ENCODE measurements at places on chromosomes 4 and X.

DNA sequence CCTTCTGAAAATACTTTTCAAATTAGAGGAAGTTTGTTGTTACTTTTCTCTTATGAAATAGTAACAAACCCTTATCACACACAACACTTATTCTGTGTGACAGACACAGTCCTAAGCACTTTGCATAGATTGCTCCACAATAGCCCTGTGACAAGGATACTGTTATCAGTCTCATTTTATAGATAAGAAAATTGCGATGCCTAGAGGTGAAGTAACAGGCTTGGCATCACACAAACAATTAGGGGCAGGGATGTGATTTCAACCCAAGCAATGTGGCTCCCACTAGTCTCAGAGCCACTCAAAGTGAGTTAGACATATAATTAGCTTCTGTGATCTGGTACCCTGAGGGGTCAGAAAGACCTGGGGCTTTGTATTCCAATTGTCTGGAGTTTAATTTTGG lies 339.9 kb downstream of the FBXO8 start:
- DNase-seq = no peak

GRCh38 chr4:14837860-14838259 lies 164.4 kb upstream of the CPEB2 start:
- DNase-seq = no peak

- no peak for DNase-seq
Measured at GRCh38 chr4:108113229-108113628, 55.5 kb downstream of the LEF1 start.

- no peak for DNase-seq
Measured at GRCh38 chrX:1323315-1323714, 13.3 kb upstream of the IL3RA start.

DNA sequence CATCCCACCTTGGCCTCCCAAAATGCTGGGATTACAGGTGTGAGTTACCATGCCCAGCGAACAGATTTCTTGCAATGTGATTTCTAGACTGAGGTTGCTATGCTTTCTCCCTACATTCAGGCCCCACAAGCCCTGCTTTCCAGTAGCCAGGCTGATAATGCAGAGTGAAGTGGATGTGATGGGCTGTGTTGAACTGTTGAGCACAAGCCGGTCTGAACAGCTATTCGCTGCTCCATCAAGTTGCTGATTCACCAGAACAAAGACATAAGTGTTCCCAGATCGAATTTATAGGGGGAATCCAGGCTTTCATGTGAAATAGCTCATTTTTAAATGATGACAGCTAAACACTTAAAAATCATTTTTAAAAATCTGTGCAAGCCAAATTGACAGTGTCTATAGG lies 8.0 kb downstream of the NIPAL1 start:
- DNase-seq = no peak

GRCh38 chr4:2828758-2829181 lies 14.9 kb upstream of the ADD1 start:
- no peak for DNase-seq

DNA sequence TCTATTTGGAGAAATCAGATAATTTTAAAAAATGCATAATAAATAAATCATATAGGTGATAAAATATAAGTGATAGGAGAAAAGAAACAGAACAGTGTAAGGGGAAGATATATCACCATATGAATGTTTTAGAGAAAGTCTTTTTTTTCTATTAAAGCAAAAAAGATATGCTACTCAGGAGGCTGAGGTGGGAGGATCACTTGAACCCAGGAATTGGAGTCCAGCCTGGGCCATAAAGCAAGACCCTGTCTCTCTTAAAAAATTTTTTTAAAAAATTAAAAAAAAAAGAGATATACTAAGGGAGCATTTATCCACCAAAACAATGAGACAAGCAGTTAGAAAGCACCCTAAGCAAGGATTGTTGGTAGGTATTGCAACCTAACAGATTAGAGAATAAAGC lies 6.1 kb downstream of the TMEM156 start:
- DNase-seq = no peak

DNA sequence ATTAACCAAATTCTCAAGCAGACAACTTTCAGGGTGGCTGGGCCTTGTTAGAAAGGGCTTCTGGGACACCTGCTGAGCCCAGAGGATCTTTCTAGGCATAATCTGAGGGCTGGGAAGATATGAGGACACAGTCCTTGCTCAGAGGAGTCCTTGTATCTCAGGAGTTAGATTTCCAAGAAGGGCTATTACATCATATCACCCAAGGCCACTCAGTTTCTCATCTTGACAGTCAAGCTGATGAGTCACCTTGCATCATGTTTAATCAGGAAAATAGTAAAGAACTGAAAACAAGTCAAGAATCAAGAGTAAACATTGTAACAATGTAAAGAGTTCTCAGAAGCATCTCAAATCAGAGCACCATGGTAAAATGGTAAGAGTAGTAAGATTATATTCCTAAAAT lies 4.0 kb downstream of the PCYT1B start:
- no peak for DNase-seq

DNA sequence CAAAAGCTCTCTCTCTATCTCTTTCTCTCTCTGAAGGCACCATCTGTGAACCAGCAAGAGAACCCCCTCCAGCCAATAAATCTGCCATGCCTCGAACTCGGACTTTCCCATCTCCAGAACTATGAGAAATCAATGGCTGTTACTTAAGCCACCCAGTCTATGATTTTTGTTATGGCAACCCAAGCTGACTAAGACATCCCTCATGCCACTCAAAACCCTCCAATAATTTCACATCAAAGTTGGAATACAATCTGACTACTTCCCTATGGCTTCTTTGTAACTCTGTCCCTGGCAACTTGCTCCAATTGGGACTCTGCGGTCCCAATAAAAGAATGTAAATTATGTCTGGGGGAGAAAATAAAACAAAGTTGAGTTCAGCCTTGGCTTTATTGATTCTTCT lies 265.7 kb downstream of the SHOX start:
- DNase-seq = no peak

DNA sequence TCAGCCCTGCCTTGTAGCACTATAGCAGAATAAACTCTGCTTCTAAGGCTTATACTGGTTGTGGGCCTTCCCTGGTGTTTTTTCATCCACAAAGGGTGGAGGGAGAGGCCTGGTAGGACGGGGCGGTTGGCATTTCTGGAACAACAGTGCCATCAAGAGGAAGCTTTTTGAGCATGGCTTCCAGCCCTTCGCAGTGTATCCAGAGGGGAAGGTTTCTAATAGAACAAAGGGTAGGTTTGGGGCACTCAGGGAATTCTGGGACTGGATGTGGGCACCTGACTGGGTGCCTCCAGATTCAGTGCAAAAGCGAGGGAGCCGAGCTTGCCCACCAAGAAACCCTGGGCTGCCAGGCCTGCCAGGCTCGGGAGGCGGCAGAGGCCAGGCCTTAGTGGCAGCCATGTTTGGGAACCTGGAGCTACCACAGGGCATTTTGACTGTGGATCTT lies 229.6 kb upstream of the AGTR2 start:
- peak; percentile 59 for DNase-seq

DNA sequence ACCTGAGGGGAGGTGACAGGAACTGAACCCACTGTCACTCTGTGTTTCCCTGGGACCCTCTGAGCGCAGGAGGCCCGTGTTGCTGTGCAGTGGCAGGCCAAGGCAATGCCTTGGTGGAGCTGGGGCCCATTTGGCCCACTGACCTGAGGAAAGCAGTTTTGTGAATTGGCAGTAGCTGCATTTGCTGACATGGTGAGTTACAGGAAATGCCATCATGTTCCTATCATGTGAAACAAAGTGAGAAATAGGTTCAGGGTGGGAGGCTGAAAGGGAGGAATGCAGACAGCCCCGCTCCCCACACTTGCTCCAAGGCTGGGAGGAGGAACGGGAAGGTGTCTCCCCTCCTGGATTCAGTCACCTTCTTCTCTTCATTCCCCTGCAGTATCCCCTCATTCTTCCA lies 146.1 kb downstream of the PTTG2 start:
- no peak for DNase-seq

GRCh38 chr4:23388255-23388654 lies 501.6 kb downstream of the PPARGC1A start:
- DNase-seq = no peak

- DNase-seq = peak; percentile 72
Measured at GRCh38 chr4:75037252-75037651, 104.3 kb downstream of the PARM1 start.

DNA sequence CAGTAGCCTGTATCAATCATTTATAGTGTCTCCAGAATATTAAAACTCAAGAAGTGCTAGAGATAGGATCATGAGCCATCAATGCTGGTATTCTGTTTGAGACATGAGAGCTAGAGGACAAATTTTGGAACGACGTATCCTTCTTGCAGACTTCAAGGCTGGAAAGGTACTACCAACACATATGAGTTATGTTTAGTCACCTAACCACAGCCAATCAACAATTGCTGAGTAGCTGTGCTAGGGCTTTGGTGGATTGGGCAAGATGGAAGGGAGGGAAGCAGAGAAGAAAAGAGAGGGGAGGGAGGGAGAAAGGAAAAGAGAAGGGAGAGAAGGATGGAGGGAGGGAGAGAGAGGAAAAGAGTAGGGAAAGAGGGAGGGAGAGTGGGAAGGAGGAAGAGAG lies 21.6 kb upstream of the RAI2 start:
- DNase-seq = no peak

DNA sequence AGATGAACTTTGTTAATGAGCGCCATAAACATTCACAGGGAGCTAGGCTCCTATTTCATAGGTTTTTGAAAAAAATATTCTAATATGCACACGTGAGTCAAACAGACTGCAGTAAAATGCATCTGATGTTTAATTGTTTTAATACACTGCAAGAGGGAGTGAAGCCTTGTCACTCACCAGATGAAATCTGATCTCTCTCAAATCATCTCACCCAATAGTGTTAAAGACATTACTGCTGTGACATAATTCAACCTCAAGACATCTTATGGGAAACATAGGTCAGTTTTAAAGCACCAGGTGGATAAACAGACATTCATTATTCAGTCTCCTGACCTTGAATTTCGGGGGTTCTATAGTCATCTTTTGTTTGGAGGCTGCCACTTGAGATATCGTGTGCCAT lies 148.3 kb downstream of the MAML3 start:
- DNase-seq = peak; percentile 87

GRCh38 chr4:109186458-109186945 lies 116.0 kb downstream of the COL25A1 start:
- no peak for DNase-seq

DNA sequence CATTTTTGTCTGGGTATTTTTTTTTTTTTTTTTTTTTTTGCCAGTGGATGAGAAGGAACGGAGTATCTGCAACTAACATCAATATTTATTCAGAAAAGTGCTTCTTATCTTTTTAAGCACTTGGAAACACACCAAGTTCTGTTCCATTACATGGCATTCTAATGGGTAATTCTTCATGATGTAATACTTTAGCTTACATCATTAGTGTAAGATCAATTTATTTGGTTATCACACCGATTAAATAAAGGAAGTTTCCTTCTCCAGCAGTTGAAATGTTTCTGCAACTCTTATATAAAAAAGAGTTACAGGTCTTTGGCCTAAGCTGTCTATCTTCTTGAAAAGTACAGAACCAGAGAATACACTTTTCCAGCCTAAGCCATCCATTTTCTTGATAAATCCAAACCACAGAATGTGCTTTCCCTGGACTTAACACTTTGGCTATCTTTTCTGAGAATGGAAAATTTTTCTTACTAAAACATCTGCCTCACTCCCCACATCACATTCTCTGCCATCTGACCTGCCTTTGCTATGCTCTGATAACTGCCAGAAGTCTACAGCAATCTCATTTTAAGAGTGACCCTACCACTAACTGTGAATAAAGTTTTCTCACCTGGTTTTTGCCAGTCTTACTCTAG lies 191.9 kb upstream of the MAB21L2 start:
- no peak for DNase-seq

DNA sequence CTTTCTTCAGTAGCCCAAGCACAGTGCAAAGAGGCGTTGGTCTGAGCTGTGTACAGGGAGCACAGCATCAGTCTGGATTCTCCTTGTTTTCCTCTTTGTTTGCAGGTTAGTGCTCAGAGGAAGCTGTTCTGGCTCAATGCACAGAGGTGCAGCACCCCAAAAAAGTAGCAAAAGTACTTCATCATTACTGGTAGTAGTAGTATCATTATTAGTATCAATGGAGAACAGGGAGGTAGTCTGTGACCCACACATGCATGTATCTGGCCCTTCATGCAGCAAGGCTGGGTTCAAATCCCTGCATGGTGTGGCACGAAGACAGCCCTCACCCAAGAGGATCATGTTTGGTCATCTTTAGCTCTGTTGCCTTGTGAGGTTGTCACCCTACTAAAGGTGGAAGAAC lies 68.7 kb downstream of the CXXC4 start:
- no peak for DNase-seq

DNA sequence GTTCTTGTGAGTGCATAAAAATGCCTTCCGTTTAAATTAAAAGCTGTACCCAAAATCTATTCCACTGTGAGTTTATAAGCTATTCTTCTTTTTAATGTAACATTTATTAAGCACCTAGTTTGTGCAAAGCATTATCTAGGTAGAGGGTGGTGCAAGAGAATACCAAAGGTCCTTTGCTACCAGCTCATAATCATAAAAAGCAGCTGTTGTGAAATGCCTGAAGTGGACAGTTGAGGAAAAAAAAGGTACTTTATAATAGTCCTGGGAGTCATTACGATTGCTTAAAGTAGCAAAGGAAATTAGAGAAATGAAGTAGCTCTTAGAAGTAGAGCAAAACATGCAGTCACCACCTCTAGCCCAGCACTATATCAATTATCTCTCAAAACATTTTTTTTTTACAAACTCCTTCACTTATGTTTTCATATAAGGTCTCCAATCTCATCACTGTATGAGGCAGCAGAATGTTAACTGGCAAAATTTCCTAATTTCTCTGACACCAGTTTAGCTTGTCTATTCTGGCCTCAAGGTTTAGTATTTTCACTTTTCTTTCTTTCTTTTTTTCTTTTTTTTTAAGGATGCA lies 2.1 kb downstream of the MBNL3 start:
- no peak for DNase-seq

GRCh38 chr4:160180211-160180610 lies 1077.3 kb downstream of the RAPGEF2 start:
- no peak for DNase-seq
